ENCODE measurements at places on chromosomes 6 and 20.

DNA sequence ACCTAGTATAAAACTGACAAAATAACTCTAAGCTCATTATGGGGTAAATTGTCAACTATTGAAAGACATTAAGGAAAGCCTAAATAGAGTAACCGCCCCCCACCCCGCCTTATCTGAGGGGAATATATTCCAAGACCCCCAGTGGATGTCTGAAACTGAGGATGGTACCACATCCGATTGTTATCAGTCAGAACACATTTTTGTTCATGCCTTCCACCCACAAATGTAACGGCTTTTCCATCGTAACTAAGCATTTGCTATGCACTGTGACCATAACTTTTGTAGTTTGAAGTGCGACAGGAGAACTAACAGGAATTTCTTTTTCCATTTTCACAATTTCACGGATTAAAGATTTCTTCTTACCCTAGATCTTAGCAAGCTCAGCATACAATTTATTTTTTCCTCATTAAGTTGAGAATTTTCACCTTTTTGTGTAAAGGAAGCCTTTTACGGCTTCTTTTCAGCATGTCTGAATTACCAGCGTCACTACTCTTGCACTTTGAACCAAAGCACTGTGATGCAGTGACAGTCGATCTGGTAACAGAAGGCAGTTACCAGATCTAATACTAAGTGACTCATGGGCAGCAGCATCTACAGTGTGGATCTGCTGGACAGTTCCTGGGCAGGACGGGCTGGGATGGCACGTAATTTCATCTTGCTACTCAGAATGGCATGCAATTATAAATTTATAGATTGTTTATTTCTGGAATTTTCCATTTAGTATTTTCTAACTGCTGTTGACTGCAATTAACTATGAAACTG, 11.8 kb downstream of the CFAP61 start:
- DNase-seq = no peak
- peaks cover 5% of the 10 kb centered on the region for H3K4me1 ChIP-seq
- H3K4me3 ChIP-seq = no peak overlapping the region

GRCh38 chr6:82088978-82089771, 158.4 kb downstream of the IBTK start:
- no peak overlapping the region for H3K27ac ChIP-seq
- H3K4me3 ChIP-seq = no peak overlapping the region
- H3K27me3 ChIP-seq = no peaks in the 10 kb centered on the region
- no peaks in the 10 kb centered on the region for H3K4me1 ChIP-seq

- H3K4me3 ChIP-seq = no peak overlapping the region
- no peak for DNase-seq
Measured at GRCh38 chr6:148203281-148203925, 139.2 kb upstream of the SASH1 start.

DNA sequence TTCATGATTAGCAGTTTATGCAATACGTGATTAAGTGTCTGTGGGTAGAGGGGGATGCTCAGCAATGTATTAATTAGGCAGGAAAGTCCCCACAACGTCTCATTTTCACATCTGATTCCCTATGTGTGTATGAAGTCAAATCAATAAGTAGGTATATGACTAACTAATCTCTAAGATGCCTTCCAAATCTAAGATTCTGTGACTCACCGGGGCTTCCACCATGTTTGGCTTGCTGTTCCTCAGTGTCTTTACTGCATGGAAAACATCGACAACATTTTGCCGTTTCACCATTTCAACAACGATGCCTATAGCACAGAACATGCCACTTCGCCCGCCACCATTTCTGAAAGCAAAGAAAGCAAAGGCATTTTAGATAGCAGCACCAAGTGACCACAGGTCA, 72.0 kb upstream of the THEMIS start:
- H3K4me1 ChIP-seq = peaks cover 43% of the 10 kb centered on the region
- no peaks in the 10 kb centered on the region for H3K27me3 ChIP-seq
- H3K27ac ChIP-seq = peak overlapping the region; percentile 13
- H3K36me3 ChIP-seq = no peaks in the 10 kb centered on the region
- H3K4me3 ChIP-seq = no peak overlapping the region
- DNase-seq = no peak

GRCh38 chr6:129598244-129599187, 111.5 kb downstream of the ARHGAP18 start:
- H3K27ac ChIP-seq = no peak overlapping the region
- H3K27me3 ChIP-seq = no peaks in the 10 kb centered on the region
- H3K4me3 ChIP-seq = no peak overlapping the region
- H3K4me1 ChIP-seq = peaks cover 7% of the 10 kb centered on the region

- H3K27me3 ChIP-seq = peaks cover 10% of the 10 kb centered on the region
- no peak for DNase-seq
- no peaks in the 10 kb centered on the region for H3K36me3 ChIP-seq
- peaks cover 40% of the 10 kb centered on the region for H3K4me1 ChIP-seq
Measured at GRCh38 chr6:95578106-95578410, 723 bp downstream of the MANEA start.

GRCh38 chr6:142958343-142958742, 13.4 kb upstream of the HIVEP2 start:
- DNase-seq = no peak
- no peaks in the 10 kb centered on the region for H3K27me3 ChIP-seq
- H3K4me1 ChIP-seq = no peaks in the 10 kb centered on the region
- H3K4me3 ChIP-seq = no peak overlapping the region
- H3K27ac ChIP-seq = no peak overlapping the region
- no peaks in the 10 kb centered on the region for H3K36me3 ChIP-seq
